ENCODE measurements at places on chromosomes 6 and 20.
A peak's percentile ranks its signal among the peaks of the same experiment; 100 is the strongest.

DNA sequence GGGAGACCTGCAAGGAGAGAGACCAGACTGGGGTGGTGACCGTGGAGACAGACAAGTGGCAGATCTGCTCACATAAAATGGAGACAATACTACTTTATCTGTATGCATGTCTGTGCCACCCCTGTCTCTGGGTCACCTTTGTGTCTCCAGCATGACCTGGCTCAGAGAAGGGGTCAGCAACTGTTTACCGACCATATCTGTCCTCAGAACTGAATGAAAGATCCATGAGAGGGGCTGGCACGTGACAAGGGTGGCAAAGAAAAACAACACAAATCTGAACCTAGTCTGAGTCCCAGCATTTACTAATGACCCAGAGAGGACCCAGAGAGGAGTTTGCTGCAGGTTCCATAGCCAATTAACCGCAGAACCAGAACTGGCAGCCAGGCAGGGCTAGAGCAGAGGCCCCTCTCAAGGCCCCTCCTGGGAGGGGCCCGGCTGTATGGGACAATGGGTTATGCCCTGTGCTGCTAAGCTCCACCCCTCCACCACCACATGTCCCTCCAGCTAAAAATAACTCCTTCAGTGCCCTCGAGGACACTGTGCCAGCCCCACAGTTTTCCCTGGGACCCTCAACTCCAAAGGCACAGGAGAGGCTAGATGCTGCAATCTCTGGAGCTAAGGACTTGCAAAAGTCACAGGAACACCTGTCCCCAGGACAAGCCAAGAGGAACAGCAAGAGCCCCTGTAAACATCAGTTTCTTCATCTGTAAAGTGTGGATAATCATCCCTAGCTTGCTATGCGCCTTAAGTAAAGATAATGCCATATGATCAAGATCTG, 2.2 kb downstream of the AHCY start:
- peak; percentile 19 for DNase-seq

- no peak for DNase-seq
These were observed 39.6 kb downstream of the DUSP22 start for GRCh38 chr6:331622-332521.

DNA sequence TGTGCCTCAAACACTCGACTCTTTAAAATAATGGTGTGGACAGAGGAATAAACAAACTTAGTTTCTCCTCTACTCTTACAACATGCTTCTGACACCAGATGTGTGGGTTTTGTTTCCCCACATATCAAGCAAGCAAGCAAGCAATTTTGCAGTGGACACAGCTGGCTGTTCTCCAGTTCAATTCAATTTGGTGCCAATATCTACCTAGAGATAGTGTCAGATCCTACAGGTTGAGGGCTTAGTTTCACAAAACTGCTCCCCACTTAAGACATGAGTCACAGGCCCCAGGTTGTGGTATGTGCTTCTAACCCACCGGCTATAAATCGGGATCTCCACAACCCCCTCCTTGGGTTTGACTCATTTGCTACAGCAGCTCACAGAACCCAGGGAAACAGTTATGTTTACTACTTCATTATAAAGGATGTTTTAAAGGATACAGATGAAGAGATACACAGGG, 131.4 kb upstream of the TRAF3IP2 start:
- no peak for DNase-seq

DNA sequence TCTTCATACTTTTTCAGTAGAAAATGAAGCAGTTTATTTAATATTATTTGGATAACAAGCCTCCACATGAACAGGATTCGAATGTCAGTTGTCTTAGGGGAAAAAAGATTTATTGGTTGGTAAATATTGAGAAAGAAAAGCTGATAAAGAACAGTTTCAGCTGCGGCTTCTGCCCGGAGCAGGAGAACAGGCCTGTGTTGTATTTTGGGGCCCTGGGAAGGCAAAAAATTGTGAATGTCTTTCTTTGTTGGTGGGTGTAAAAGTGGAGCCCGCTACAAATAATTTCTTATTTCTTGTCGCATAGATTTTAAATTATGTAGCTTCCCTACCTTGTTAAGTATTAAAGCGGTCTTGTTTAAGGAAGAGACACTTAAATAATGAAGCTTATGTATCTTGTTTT, 90.5 kb upstream of the PAX1 start:
- DNase-seq = no peak

- DNase-seq = no peak
These were observed 104.7 kb upstream of the CEP85L start for GRCh38 chr6:118755941-118756646.

- DNase-seq = no peak
These were observed 48.1 kb downstream of the EBF4 start for GRCh38 chr20:2740702-2741101.

GRCh38 chr6:166379800-166380199, 2.9 kb downstream of the MPC1 start:
- no peak for DNase-seq

- DNase-seq = no peak
These were observed 760 bp upstream of the IBTK start for GRCh38 chr6:82248273-82248735.

- no peak for DNase-seq
These were observed 68.8 kb downstream of the CDC5L start for GRCh38 chr6:44456070-44456965.

DNA sequence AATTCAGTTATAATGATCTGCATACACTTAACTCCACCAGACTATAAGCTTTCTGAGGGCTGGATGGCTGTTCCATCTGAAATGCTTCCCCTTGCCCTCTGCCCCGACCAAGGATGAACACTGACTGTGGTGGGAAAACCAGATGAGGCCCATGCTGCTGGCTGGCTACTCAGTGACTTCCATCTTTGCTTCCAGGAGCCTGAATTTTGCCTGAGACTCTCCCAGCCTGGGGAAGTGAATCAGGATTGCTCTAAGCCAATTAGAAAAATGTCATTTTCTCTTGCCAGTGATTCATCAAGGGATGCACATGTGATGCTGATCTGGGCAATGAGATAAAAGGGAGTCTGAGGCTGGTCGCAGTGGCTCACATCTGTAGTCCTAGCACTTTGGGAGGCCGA, 1.7 kb upstream of the TOMM34 start:
- no peak for DNase-seq

DNA sequence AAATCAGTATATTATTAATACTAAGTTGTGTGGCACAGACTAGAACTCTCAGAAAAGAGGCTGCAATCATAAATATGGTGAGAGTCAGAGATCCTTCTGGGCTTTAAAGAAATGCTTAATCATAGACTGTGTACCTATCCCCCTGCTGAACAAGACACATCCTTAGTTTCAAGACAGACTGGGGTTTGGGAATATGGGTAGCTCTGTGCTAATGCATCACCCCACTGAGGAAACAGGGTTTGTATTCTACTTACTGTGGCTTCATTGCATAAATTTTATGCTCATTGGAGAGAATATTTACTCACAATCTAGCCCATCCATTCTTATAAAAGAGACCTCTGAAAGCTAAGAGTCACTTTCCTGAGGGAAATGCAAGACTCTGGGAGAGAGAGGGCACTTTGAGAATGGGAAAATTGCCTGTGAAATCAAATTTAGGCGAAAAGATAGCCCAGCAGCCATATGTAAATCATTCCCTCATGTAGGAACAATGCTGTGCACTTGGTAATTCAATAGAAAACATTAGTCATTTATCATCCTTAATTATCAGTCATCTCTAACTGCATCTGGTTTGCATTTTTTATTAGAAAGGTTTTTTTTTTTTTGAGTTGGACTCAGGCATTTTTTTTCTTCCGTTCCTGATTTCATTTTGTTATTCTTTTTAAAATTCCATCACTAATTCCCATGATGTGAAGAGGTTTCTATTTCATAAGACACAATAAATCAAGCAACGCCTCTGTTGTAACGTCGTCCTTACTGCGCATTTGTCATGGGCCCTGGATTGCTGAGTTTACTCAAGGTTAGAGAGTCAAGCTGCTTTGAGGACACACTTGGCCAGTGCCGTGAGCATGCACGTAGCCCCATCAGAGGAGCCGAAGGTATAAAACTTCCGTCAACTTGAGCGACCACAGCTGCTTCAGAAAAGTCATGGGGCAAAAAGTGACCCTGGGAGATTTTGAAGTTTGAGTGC, 91.8 kb downstream of the TRMT11 start:
- no peak for DNase-seq

GRCh38 chr6:140178935-140179334, 804.5 kb upstream of the CITED2 start:
- DNase-seq = no peak

- peak; percentile 25 for DNase-seq
These were observed 838.4 kb downstream of the DHX35 start for GRCh38 chr20:39800548-39800947.

GRCh38 chr6:41702089-41702745, 33.2 kb downstream of the TFEB start:
- no peak for DNase-seq

- DNase-seq = no peak
These were observed 1.9 kb upstream of the GJE1 start for GRCh38 chr6:142130814-142131213.

DNA sequence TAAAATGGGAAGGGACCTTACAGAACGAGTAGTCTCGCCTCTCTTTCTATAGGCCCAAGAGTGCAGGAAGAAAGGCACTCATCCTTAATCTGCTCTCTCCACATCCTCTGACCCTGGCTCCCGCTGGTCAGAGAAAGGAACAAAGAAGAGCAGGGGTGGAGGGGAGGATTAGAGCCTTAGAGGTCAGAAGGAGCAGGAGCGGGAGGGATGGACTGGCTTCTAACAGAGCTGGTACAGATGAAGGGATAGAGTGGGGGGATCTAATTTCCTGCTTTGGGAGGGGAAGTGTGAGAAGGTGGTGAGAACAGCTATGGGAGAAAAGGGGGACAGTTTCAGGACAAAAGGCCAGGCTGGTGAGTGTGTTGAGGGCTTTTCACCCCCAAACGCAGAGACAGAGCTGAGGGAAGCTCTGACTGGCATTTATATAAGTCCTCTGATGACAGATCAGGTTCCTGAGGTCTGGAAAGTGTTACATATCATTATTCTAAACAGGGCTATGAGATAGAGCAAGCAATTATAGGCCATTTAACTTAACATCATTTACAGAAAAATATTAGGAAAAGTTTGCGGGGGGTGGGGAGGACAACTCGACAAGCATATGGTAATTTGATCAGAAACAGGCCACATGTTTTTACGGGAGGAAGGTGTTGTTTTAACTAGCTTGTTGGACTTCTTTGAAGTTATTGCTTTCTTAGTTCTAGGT, 111.1 kb downstream of the FOXC1 start:
- DNase-seq = no peak

DNA sequence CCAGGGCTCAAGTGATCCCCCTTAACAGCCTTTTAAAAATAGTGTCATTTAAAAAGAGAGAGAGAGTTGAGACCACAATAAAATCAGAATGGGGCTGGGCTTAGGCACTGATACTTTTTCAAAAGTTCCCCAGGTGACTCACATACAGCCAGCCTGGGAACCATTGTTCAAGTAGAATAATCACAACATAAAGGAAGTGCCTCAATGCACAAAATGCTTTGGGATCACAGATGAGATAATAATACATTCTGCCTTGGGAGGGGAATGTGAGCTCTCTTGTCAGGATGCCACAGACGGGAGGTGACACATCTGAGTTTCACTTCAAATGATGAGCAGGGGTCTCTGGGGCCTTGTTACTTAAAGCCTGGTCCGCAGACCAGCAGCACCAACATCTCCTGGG, 34.0 kb upstream of the GABRR1 start:
- DNase-seq = no peak
